Ammon's horn (tissue), 1 donor: ENCODE measurements at places on chromosomes 3 and 15.

GRCh38 chr15:68862415-68862814, 41.7 kb upstream of the ANP32A start:
- no peak for DNase-seq

DNA sequence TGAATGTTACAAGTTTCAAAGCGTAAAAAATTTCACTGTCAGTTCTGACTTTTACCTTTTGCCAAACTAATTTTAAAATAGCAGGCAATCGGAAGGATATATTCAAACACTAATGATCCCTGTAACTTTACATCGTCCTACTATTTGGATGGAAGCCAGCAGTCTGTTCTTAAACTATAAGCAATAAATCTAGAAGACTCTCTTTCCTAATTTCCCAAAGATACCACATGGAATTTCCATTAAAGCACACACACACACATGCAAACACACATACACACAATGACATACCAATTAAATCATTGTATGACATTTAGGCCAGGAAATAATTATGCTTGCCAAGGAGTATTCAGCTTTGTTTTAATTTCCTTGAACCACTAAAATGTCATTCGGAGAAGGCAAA, 32.0 kb downstream of the IL17RD start:
- no peak for DNase-seq

- DNase-seq = peak; percentile 23
These were observed 39.6 kb downstream of the SLCO2A1 start for GRCh38 chr3:133989936-133990702.

DNA sequence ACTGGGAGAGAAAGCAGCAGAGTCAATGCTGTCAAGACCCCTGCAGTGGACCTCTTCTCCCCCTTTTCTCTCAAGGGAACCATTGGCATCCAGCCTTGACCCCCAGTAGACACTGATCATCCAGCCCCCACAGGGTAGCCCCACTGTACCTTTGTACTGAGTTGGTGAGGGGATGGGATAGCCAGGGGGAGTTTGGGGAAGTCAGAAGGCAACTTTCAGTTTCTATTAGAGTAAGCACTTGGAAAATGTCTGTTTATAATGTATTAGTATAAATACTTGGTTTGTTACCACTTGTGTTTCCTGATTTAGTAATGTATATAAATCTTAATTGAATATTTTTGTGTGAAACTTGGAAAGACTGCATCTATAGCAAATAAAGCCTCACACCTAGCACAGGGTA, 25.0 kb downstream of the DAG1 start:
- DNase-seq = no peak

- DNase-seq = no peak
These were observed 91.9 kb downstream of the CHL1 start for GRCh38 chr3:288417-288816.

DNA sequence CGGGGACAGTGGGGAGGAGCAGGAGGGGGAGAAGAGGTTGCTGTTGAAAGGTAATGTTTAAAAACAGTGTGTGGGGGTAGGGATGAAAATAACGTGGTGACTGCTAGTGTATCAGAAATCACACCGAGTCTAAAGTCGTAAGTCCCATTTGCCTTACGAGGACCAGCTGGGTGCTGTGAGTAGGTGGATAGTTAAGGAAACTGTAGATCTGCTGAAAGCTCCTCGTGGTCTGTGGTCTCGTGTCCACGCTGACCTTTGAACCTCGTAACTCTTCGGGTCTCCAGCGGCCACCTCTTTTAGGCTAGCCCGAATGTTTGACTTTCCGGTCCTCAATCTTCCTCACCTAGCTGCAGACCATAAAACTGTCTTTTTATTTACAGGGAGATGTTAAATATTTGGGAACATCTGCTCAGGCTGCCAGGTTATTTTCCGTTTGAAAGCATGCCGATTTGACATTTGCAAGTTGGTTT, 29.3 kb upstream of the ST3GAL6 start:
- DNase-seq = peak; percentile 52

- no peak for DNase-seq
These were observed 88.5 kb upstream of the ABHD17C start for GRCh38 chr15:80606511-80607071.

DNA sequence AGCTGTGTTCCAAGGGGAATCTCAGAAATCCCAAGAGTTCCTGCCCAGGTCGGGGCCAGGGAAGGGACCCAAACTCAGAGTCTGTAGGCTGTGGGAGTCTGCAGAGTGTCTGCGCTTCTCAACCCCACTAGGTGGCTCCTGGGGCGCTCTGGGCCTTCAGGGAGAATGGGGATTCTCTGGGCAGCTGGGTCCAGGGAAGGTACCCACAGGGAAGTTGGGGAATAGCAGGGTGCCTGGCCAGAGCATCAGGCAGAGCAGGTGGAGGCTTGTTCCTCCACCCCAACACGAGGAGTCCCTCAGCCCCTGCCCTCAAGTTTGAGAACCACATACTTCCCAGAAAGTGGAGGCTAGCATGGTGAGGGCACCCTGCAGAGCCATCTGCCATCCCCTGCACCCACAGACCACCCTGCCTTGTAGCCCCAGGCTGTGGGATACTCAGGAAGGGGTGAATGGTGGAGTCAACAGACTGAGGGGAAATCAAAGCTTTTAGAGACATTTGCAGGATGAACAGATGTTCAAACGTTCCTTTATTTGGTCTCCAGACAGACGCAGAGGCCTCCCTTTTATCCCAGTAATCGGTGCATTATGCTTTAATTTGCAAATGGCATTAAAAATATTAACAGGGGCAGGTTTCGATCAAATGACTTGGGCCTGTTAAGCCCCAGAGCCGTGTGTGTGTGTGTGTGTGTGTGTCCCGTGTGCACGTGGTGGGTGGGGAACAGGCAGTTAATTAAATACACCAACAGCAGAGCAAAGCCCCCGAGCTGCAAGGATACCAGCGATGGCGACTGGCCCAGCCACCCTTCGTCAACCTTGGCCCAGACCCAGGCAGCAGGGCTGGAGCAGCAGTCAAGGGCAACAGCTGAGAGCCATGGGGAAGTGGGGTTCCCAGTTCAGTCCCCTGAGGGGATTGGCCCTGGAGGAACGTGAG, 57.7 kb downstream of the DNAJB8 start:
- peak; percentile 16 for DNase-seq
